ENCODE measurements at places on chromosomes 6 and 20.

DNA sequence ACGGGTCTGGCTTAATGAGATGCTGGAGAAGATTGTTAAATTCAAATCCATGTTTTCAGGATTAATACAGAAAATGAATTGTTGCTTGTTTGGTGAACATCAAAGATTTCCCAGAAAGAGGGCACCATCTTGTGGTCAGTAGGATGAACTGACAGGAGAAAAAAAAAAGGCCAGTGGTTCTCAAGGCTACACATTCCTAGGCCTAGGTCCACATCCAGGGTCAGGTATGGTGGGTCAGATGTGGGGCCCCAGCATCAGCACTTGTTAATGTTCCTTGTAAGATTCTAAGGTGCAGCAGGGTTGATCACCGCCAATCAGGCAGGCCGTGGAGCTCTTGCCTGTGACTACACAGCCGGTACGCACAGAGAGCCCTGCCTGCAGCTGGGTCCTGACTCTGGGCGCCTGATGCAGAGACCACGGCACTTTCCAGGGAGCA lies 34.0 kb upstream of the FOXO3 start:
- DNase-seq = no peak

- no peak for DNase-seq
Measured at GRCh38 chr6:50091641-50092040, 41.9 kb upstream of the DEFB112 start.

DNA sequence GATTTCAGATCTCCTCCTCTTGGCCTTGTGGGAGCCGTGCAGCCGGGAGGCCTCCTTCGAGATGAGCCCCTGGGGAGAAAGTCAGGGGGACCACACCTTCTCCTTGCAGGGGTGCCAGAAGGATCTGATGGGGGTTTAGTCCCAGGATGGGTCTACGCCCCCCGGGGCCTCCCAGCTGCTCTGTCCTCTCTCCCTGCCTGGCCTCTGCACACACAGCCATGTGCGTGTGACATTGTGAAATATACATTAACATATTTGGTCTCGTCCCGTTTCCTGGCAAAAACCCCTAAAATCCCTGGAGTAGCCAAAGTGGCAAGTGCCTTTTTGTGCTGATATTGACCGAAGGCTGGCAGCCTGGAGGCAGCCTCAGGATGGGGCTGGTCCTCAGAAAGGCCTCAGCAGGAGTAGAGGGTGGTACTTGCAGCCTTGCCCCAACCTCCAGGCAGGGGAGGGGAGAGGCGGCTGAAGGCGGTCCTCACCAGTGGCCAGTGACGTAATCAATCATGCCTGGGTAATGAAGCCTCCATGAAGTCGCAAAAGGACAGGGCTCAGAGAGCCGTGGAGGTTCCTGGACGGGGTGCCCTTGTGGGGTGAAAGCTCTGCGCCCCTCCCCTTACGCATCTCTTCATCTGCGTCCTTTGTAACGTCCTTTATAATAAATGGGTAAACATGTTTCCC lies 5.1 kb upstream of the HELZ2 start:
- no peak for DNase-seq

- DNase-seq = peak; percentile 92
Measured at GRCh38 chr20:51766994-51767866, 960 bp downstream of the ATP9A start.
